ENCODE measurements at places on chromosomes 11 and 22. TPM values are rescaled to one million over a fixed set of nuclear protein-coding genes. Genes with fewer than 3 reads are reported as not detected.

DNA sequence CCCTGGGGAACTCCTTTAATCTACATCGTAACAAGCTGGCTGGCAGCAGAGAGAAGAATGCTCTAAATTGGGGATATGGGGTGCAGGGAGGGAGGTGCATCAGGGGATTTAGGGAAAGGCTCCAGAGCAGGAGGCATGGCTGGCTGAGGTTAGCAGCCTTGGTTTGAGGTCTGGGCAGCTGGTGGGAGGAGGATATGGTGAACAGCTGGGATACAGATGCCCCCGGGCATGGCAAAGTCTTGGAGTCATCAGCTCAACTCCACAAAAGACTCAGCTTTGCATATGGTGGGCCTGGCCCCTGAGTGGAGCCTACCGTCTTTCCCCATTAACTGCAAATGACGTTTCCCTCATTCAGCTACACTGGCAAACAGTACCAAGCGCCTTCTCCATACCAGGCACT lies 5.4 kb downstream of the FAM83F start:
- H3K27me3 ChIP-seq = peaks cover 30% of the 10 kb centered on the region
- no peak overlapping the region for H3K27ac ChIP-seq
- no peaks in the 10 kb centered on the region for H3K36me3 ChIP-seq
- no peak for DNase-seq
- H3K4me3 ChIP-seq = no peak overlapping the region
- H3K4me1 ChIP-seq = no peaks in the 10 kb centered on the region

DNA sequence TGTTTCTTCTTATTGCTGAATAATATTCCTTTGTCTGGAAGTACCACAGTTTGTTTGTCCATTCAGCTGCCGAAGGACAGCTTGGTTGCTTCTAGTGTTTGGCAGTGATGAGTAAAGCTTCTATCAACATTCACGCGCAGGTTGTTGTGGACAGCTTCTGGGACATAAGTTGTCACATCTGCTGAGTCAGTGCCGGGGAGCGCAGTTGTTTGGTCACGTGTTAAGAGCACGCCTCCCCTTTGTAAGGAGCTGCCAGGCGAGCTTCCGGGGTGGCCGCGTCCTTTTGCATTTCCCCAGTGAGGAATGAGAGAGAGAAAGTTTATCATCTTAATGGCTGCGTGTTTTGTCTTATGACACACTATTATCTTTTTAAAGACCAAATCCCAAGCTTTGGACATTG lies 30.3 kb downstream of the SAMM50 start:
- no peaks in the 10 kb centered on the region for H3K27me3 ChIP-seq
- no peak for DNase-seq
- H3K4me3 ChIP-seq = no peak overlapping the region
- H3K36me3 ChIP-seq = peaks cover 28% of the 10 kb centered on the region

DNA sequence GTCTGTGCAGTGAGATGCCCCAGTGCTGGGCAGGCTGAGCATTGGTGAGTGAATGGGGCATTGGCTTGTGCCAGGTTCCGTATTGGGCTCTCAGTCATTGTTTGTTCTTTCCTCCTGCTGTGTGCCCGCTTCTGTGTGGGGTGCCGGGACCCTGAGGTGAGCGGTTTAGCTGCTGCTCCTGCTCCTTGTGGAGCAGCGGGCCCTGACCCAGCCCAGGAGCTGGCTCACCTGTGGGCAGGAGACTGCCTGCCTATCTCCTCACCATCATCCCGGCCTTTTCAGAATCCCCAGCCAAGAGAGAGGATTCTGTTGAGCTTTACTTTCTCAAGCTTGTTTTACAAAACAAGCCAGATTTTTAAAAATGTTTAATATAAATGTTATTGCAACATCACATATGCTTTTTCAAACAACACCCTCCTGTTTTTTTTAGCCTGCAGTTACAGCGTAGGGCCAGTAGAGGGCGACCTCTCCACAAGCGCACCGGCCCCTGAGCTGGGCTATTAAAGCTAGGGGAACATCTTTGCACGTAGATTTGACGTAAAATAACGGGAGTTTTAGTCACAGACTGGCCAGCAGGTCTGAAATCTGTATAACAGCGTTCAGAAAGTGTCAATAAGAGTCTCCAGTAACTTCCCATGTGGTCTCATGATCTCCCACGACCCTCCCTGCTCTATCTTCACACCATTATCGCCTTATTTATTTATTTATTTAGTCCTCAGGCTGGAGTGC lies 25.1 kb upstream of the RELT start:
- no peaks in the 10 kb centered on the region for H3K36me3 ChIP-seq
- no peak overlapping the region for H3K4me3 ChIP-seq
- H3K27ac ChIP-seq = no peak overlapping the region
- H3K4me1 ChIP-seq = peaks cover 23% of the 10 kb centered on the region

- H3K4me3 ChIP-seq = no peak overlapping the region
- H3K4me1 ChIP-seq = no peaks in the 10 kb centered on the region
- H3K27ac ChIP-seq = no peak overlapping the region
- no peak for DNase-seq
- peaks cover 2% of the 10 kb centered on the region for H3K27me3 ChIP-seq
Measured at GRCh38 chr11:76175783-76176182, 30.5 kb downstream of the WNT11 start.

DNA sequence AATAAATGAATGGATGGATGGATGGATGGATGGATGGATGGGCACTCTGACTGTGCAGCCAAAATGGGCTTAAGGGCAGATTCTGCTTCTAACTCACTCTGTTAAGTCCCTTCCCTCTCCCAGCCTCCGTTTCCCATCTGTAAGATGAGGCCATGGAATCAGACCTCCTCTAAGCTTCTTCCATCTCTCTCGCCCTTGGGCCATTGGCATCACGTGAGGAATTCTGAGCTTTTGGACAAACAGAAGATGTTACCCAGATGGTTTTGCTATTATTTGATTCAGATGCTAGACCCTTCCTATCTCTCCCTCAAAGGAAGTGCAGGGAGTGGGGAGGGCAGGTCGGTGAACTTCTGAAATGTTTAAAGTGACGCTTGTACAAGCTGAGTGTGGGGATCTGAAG lies 4.0 kb upstream of the CYTH4 start:
- no peak overlapping the region for H3K4me3 ChIP-seq
- no peaks in the 10 kb centered on the region for H3K27me3 ChIP-seq
- H3K27ac ChIP-seq = no peak overlapping the region
- no peak for DNase-seq
- peaks cover 4% of the 10 kb centered on the region for H3K36me3 ChIP-seq

- H3K4me3 ChIP-seq = no peak overlapping the region
- H3K27me3 ChIP-seq = peaks cover 4% of the 10 kb centered on the region
- no peaks in the 10 kb centered on the region for H3K36me3 ChIP-seq
- no peak overlapping the region for H3K27ac ChIP-seq
Measured at GRCh38 chr22:27153386-27153785, 496.0 kb downstream of the MIAT start.

DNA sequence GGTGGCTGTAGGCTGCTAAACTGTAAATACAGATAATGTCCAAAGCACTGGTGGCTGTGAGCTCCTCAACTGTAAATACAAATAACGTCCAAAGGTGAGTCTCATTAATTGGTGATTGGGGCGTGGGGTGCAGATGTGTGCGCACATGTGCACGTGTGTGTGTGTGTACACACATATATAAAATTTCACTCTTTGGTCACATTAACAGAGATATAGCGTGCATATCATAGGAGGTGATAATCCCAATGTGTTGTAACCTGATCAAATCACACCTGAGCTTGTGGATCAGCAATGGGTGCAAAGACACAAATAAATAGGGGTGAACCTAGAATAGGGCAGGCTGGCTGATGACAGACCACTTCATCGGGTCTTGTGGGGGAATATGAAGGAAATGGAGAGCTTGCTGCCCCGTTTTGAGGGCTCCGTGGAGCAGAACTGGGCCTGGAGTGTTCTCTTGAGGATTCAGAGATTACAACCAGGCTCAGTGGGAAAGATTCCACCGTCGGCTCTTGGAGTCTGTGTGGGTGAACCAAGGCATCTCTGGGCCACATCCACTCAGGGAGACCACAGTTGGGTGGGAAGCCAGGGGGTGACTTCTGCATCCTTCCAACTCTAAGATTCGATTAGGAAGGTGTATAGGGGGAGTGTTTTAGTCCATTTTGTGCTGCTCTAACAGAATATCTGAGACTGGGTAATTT lies 24.9 kb upstream of the OSBPL5 start:
- no peaks in the 10 kb centered on the region for H3K4me1 ChIP-seq
- H3K36me3 ChIP-seq = no peaks in the 10 kb centered on the region
- no peak for DNase-seq
- no peak overlapping the region for H3K4me3 ChIP-seq
- H3K27me3 ChIP-seq = peaks cover 2% of the 10 kb centered on the region

- H3K4me3 ChIP-seq = no peak overlapping the region
- no peak for DNase-seq
- H3K27me3 ChIP-seq = no peaks in the 10 kb centered on the region
- no peaks in the 10 kb centered on the region for H3K4me1 ChIP-seq
- no peak overlapping the region for H3K27ac ChIP-seq
- H3K36me3 ChIP-seq = no peaks in the 10 kb centered on the region
Measured at GRCh38 chr11:84564180-84564866, 1062.8 kb downstream of the DLG2 start.

DNA sequence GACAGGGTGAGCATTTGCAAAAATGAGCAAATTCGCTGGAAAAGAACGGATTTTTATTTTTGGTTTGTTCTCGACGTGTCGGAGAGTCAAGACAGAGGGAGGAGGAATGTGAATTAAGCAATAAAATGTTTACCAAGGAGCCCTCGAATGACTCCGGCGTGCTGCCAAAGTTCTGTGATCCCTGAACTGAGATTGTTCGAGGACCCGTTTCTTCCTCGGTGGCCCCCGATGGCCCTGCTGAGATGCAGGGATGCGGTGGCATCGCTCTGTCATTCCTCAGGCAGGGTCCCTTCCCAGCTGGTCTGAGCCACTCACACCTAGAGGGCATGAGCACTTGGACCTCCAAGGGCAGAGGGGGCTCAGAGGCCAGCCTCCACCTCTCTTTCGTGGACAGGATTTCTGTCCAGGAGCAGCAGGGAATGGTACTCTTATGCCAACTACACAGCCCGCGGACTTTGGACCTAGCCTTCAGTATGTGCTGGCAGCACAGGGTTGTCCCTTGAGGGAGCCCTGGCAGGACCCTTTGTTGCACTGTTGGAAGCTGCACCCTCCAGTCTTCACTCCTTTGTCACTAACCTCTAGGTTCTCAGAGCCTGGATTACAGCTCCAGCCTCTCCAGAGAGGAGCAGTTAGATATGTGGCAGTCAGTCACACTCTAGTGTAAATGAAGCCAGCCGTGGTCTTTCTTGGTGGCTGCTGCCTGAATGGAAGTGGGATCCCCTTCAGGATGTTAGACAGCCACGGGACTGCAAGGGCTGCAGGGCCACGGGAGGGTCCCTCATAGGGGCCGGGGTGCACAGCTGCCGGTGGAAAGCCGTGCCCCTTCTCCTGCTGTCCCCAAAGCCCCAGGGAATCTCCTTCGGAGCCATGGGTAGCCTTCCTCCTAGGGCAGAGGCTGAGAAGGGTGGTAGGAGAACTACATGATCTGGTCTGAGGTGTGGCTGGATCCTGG lies 109.4 kb upstream of the ANO1 start:
- H3K36me3 ChIP-seq = peaks cover 1% of the 10 kb centered on the region
- no peak overlapping the region for H3K27ac ChIP-seq
- H3K4me3 ChIP-seq = no peak overlapping the region
- peaks cover 16% of the 10 kb centered on the region for H3K4me1 ChIP-seq
- H3K27me3 ChIP-seq = no peaks in the 10 kb centered on the region

The KLHDC7B gene
- total RNA-seq = 5.5 TPM
